ENCODE measurements at places on chromosomes 3 and 15.

DNA sequence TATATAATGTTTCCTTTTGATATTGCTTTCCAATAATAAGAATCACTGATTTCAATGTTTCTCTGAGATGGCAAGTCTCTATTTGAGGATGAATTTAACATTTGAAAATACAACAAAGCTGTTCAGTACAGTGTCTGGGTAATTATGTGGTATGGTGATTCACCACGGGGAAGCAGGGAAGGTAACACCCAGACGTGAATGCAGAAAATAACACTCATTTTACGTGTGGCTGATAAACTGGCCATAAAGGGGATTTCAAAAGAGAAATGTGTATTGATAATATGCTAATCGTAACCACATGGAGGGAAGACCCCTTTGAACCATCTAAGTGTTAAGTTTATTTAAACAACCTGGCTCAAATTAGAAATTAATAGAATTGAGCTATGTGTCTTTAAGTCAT is 344.6 kb downstream of the GRM7 start:
- no peak for DNase-seq

DNA sequence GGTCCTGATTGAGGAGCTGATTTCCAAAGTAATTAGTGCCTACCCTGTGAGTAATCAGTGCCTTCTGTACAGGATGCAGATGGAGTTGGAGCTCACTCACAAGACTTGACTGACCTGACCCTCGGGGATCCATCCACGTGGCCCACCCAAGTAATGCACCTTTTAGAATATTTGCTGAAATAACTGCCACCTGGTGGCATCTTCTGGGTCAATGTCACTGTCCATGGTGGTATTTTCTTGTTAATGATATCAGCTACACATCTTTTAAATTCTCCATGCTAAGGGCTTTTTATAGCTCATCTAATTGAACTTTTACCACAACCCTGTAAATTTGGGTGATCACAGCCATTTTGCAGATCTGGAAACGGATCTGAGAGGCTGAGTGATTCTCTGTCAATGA is 74.3 kb upstream of the ANKRD34C start:
- DNase-seq, result peak; percentile 7

- no peak for DNase-seq
Measured at GRCh38 chr15:49902685-49903501, 216.1 kb downstream of the ATP8B4 start.

DNA sequence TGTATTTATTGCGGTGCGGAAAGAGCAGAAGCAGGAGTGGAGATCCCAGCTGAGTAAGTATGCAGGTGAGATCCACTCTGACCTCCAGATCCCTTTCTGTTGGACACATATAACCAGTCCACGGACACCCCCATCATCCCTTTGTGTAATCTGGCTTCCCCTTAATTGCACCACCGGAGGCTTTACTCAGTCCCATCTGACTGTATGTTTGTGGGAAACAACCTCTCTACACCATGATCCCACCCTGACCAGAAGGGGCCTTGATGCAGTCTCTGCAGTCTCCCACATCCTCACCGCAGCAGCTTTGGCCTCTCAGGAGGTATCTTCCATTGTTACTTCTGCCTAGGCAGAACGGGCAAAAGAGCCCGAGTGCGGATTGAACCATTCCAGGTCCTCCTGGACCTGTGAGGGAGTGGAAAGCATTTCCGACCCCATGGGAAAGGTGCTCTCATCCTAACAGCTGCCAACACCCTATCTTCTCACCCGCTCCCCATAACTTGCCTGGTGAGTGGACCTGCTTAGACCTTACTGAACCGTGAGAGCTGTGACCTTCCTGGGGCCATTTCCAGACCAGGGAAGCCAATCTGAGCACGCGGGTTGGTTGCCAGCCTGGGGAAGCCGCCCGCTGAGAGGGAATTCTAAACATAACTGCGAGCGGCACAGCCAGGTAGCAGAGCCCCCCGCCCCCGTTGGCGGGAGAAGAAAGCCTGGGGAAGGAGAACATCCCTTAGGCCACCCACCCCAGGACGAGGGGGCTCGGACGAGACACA is 1.1 kb downstream of the SLCO2A1 start:
- DNase-seq, result peak; percentile 10

DNA sequence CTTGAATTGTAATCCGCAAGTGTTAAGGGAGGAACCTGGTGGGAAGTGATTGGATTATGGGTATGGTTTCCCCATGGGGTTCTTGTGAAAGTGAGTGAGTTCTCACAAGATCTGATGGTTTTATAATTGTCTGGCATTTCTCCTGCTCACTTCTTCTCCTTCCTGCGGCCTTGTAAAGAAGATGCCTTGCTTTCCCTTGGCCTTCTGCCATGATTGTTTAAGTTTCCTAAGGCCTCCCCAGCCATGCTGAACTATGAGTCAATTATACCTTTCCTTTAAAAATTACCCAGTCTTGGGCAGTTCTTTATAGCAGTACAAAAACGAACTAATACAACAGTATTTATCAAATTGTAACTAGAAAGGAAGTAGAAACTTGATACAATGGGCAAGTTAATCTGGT is 31.9 kb downstream of the IFT57 start:
- DNase-seq, result no peak

DNA sequence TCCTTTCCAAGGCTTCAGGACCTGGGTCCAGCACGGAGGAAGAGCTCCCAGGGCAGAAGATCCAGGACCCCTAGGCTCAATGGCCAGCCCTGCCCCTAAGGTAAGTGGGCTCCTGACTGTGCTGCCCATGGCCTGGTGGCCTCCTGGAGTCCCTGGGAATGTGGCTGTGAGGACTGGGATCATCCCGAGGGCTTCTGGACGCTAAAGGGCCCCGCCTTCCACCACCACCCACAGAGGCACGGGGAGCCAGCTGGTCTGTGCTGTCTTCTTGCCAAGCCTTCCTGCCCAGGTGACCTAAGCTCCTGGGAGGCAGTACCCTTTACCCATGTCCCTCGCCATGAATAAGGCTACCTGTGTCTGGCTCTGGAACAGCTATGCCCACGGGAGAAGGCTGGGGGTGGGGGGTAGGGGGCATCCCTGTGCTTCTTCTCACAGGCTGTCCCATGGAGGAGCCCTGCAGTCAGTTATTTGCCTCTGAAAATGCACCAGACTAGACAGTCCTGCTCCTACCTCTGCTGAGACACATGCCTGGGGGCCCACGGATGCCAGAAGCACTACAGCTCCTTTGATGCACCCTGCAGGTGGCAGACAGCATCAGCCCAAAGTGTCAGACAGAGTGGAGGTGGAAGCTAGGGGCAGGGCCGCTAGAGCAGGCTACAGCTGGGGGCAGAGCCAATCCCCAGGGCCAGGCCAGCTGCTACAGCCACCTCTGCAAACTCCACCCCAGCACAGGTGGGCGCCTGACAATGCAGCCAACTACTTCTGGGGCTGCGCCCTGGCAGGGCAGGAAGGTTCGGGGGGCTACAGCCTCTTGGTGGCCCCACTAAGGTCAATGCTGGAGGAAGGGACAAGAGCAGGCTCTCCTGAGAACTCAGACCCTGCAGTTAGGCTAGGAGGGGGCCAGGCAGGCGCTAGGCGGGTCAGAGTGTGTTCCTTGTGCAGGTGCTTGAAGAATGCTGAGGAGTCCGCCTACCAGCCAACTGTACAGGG is 90.9 kb downstream of the SEC22A start:
- DNase-seq, result no peak

DNA sequence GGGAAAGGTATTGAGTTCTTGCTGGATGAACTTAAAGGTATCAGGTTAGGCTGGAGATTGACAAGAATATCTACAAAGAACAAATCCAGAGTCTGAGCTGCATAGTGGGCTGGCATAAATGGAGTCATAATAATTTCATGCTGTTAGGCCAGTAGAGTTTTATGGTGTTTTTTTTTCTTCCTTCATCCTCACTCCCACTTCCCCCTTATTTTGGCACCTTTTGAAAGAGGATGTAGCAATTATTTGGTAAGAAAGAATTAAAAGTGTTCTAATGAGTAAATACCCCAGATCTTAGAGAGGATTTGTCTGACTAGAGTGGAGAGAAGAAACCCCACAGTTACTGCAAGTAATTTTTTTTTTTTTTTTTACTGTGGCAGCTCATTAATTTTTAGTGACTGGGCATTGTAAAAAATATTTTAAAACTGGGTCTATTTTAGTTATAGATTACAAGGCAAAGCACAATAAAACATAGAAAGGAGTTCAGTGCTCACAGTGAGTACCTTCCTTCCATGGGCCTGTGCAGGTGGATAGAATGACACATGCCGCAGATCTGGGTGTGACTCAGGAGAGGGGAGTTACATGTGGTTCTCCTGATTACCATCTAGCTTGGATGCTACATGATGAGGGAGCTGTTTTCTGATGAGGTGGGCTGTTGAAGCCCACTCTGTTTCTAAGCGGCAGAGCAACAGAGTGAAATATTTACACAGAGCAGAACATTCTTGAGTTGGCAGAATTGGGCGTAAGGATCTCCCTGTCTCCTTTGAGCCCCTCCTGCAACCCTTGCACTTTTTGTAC is 5.3 kb downstream of the EDEM1 start:
- no peak for DNase-seq

DNA sequence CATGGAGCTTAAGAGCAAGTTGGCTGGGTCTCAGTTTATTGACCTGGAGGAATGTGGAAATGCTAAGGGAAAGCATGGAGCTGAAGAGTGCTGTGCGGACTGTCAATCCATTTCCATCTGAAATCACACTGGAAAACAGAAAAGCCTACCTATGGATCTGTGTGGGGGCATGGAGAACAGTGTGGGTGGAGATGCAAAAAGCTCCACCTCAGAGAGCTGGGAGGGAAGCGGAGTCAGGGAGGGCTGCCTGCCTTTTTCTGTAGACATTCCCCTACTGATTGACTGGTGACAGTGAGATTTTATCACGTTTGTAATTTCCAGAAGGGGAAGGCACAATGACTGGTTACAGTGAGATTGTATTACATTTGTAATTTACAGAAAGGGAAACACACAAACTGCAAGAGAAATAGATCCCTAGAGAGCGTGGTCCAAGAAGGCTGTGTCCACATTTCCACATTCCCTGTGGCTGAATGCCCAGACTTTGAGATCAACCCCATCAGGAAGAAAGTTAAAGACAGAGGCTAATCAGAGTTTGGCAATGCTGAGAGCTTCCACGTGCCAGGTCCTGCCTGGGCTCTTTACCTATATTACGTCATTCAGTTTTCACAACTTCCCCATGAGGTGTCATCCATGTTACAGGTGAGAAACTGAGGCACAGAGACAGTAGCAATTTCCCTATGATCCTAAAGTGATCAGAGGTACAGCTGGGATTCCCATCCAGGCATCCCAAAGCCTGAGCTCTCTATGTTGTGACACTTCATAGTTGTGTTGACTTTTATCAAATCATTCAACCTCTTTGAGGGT is 67.7 kb upstream of the NSMCE3 start:
- no peak for DNase-seq
